ENCODE measurements at places on chromosomes 7 and 10.

DNA sequence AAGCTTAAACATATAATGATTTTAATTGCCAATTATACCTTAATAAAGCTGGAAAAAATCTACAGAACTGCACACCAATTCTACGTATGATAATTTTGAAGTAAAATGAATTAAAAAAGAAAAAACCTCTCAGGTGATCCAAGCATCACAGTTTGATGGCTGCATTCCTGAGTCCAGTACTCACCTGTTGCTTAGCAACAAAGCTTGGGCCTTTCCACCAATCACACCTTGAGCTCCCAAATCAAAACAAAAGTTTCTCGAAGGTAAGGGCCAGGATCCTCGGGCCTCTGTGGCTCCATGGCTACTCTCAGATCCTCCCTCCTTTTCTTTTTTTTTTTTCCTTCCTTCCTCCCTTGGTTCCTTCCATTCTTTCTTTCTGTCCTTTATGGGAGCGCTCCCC lies 137.2 kb upstream of the PCBD1 start:
- DNase-seq = no peak

GRCh38 chr7:148763622-148764021 lies 64.9 kb downstream of the CUL1 start:
- DNase-seq = no peak

GRCh38 chr10:32413513-32413912 lies 32.4 kb upstream of the CCDC7 start:
- no peak for DNase-seq

GRCh38 chr7:2691011-2691707 lies 3.2 kb downstream of the AMZ1 start:
- DNase-seq = no peak

- no peak for DNase-seq
Observed at GRCh38 chr7:75639886-75640190, 98.9 kb downstream of the HIP1 start.

GRCh38 chr10:119457966-119458766 lies 84.4 kb downstream of the RGS10 start:
- no peak for DNase-seq

GRCh38 chr10:101888251-101888949 lies 44.8 kb upstream of the KCNIP2 start:
- DNase-seq = no peak

DNA sequence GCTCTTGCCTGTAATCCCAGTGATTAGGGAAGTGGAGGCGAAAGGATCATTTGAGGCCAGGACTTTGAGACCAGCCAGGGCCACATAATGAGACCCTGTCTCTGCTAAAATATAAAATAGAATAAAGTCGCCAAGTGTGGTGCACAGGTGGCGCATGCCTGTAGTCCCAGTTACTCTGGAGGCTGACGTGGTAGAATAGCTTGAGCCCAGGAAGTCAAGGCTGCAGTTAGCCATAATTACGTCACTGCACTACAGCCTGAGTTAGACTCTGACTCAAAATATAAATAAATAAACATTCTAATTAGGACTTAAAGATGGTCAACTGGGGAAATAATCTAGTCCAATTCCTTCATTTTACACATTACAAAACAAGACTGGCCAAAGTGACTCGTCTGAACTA lies 768 bp downstream of the CHCHD2 start:
- no peak for DNase-seq

Measured in 8988T (cell line).